Adipose tissue (tissue), 3 donors: ENCODE measurements at places on chromosomes 1 and 21. TPM values are rescaled to one million over a fixed set of nuclear protein-coding genes. Genes with fewer than 3 reads are reported as not detected.

SELP gene
- 1.0 TPM for polyA plus RNA-seq

EXTL2 gene
- 6.4 TPM for polyA plus RNA-seq

TNNT2 gene
- polyA plus RNA-seq = 23.8 TPM

ATP5PB gene
- 252 TPM for polyA plus RNA-seq

FMN2 gene
- 3.0 TPM for polyA plus RNA-seq

FAM177B gene
- 2.1 TPM for polyA plus RNA-seq

LCE3A gene
- not detected for polyA plus RNA-seq

THEM5 gene
- polyA plus RNA-seq = not detected

SYT14 gene
- polyA plus RNA-seq = not detected

TMPRSS3 gene
- 2.0 TPM for polyA plus RNA-seq

C1orf116 gene
- polyA plus RNA-seq = 2.3 TPM

NECTIN4 gene
- 0.52 TPM for polyA plus RNA-seq

MAD2L2 gene
- polyA plus RNA-seq = 43.7 TPM

C1QTNF12 gene
- polyA plus RNA-seq = 6.1 TPM

G0S2 gene
- 4,779 TPM for polyA plus RNA-seq

BARHL2 gene
- not detected for polyA plus RNA-seq

FAM229A gene
- 4.3 TPM for polyA plus RNA-seq

USP16 gene
- 31.7 TPM for polyA plus RNA-seq

SYT11 gene
- 1.6 TPM for polyA plus RNA-seq
